ENCODE measurements at places on chromosomes 12 and 14.

- DNase-seq: no peak
These were observed 667.2 kb downstream of the DIO2 start for GRCh38 chr14:79543967-79544697.

DNA sequence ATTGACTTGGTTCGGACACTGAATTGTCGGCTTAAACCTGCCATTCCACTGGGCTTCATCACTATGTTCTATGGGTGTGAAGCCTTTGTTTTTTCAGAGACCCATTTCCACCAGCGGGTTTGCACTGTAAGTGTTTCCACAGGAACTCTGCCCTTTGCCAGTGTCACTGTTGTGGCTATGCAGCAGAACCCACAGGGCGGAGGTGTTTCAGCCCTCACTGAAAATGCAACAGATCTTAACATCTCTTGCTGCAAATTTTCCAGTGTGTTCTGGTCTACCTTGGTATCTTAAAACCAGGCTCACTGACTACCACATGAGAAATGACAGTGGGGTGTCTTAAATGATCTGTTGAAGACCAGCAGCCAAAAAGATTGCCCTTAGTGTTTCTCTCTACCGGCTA, 21.1 kb downstream of the PRKCH start:
- DNase-seq: no peak

DNA sequence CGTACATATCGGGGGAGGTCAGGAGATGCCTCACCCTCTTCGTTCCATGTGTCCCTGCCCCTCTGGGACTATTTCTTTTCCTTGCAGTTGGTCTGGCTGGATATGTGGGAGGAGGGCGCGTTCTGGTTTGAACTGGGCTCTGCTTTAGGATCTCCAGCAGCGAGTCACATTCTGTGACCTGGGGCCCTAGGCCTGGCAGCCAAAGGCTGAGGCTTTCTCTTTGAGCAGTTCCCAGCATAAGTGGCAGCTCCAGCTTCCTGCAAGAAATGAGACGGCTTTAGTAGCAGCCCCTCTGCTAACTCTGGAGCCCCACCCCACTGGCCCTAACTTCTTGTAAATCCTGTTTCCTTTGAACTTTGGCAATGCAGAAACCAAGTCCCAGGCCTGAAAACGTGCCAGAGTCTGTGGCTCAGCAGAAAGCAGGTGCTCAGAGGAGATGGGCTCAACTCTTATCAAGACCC, 274.8 kb downstream of the DPF3 start:
- DNase-seq: no peak

- no peak for DNase-seq
These were observed 97.1 kb downstream of the PRIMA1 start for GRCh38 chr14:93691042-93691780.

- no peak for DNase-seq
These were observed 4.8 kb downstream of the COPZ1 start for GRCh38 chr12:54329759-54330158.

- no peak for DNase-seq
These were observed 539 bp upstream of the HMGA2 start for GRCh38 chr12:65823513-65824375.

DNA sequence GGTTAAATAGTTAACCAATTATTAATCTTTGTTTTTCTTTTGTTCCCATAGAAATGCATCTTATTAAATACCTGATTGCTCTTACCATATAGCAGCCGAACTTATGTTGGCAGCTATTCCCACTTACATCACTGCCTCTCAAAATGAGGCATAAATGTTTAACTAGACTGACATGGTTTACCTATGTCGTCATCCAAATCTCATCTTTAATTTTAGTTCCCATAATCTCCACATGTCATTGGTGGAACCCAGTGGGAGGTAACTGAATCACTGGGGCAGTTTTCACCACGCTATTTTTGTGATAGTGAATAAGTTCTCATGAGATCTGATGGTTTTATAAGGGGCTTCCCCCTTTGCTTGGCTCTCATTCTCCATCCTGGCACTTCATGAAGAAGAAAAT, 499.2 kb upstream of the ATP2B1 start:
- no peak for DNase-seq

DNA sequence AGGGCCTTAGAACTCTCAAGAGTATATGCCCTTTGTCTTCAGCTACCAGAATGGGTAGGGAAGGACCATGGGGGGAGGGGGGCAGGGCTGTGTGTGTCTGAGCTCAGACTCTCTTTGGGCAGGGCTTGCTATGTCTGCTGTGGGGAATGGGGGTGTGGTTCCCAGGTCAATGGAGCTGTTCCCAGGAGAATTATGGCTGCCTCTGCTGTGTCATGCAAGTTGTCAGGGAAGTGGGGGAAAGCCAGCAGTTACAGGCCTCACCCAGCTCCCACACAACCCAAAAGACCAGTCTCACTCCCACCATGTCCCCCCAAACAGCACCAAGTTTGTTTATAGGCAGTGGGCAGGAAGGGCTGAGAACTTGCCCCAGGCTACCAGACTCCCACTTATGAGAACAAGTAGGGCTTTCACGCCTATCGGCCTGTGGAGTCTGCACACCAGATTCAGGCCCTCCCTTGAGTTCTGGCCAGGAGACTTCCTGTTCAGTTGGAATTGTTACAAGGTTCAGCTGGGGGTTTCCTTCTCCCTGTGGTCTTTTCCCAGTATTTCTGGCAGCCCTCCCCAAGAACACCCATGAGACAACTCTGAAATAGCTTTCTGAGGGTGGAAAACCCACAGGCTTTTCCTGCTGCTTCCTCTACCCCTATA, 6.1 kb upstream of the SERPINA11 start:
- DNase-seq: no peak

DNA sequence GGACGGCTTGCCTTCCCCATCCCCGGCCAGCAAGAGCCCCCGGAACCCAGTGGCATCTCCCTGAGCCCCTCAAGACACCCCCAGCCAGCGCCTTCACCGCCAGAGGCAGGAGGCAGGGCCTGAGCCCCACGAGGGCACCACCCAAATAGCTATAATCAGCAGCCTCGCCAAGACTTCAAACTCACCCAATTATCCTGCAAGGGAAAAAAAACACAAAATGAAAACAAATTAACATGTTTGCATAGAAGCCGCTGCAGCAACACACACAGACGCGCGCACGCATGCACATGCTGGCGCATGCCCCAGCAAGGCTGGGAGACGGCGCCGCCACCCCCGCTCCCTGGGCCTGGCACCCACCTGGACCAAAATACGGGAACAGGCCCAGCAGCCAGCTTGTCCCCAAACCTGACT, 15.8 kb downstream of the FAM222A start:
- no peak for DNase-seq

GRCh38 chr14:63852817-63853731, at the start of gene SYNE2:
TSS of gene SYNE2 (plus strand) at chr14:63853004. CDS start at chr14:63909149, 56,145 bp downstream.
- DNase-seq: no peak

DNA sequence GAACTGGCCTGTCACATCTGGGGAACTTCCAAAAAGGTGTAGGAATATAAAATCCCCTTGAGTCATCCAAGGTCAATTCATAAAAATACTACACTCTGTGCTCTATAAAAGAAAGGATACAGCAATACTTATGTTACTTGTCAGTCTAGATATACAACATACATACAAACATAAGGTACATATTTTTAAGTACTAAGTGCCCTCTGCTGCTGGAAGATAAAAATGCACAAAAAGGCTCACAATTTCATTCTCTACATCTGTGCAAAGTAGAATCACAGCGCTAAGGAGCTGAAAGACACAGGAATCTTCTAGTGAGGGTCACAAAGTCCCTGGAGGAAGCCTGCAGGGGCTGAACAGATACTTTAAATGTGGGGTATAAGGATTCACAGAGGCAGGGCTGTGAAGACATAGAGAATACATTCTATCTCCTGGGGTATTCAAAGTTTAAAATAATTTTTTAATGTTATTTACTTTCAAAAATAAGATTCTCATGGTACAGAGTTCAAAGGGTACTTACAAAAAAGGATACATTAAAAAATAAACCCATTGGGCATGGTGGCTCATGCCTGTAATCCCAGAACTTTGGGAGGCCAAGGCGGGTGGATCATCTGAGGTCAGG, 10.2 kb upstream of the GOLGA5 start:
- DNase-seq: no peak

- no peak for DNase-seq
These were observed 47.8 kb upstream of the RERG start for GRCh38 chr12:15268927-15269552.

- no peak for DNase-seq
These were observed 82.6 kb upstream of the IGF1 start for GRCh38 chr12:102562836-102563425.

- DNase-seq: no peak
These were observed 87.0 kb downstream of the SLC25A47 start for GRCh38 chr14:100410056-100410565.

DNA sequence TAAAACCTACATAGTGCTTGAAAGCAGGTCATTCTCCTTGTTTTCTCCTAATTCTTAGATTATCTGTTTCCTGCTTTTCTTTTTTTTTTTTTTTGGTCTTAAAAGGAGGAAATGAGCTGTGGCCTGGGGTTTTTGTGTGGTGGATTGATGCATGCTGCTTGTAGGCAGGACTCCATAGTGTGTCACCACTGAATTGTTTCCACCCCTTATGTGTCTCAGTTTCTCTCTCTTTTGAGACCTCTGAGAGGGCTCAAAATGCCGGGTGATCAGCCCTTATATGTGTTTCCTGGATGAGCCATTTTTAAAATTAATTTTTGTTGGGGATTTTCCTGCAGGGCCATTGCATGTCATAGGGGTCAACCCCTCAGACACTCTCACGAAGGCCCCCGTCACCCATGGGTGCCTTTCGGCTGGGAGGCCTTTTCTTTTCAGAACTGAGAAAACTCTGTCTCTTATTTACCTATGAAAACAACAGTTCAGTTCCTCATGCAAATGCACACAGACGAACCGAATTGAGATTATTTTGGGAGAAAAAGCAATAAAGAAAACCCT, 32.0 kb upstream of the LRRK2 start:
- DNase-seq: no peak

DNA sequence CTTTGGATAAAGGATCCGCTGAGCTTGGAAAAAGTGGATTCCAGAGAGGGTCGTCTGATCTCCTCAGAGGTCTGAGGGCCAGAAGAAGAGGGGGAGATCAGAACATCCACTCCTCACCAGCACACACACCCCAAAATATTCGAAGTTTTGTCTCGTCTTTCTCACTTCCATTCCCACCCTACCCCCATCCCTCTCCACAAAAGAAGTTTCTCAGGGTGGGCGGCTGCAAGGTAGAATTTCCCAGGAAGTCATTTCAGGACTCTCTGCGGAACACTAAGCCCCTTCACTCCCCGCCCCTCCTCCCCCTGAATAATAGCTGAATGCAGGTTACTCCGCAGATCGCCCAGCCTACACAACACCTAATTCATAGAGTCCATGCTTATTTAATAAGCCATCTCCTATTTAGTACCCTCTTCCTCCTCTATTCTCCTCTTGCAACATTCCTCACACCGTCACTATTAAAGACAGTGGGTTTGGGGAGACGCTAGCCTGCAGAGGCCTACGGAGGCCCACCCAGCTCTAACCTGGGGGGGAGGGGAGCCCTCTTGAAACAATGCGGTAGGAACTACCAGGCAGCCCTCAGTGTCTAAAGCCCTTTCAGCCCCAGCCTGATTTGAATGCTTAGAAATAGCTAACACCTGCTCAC, 649 bp upstream of the SALL2 start:
- DNase-seq: no peak

- no peak for DNase-seq
These were observed 14.8 kb upstream of the CALM1 start for GRCh38 chr14:90381999-90382451.

- no peak for DNase-seq
These were observed 436.2 kb upstream of the FLRT2 start for GRCh38 chr14:85093631-85094330.

DNA sequence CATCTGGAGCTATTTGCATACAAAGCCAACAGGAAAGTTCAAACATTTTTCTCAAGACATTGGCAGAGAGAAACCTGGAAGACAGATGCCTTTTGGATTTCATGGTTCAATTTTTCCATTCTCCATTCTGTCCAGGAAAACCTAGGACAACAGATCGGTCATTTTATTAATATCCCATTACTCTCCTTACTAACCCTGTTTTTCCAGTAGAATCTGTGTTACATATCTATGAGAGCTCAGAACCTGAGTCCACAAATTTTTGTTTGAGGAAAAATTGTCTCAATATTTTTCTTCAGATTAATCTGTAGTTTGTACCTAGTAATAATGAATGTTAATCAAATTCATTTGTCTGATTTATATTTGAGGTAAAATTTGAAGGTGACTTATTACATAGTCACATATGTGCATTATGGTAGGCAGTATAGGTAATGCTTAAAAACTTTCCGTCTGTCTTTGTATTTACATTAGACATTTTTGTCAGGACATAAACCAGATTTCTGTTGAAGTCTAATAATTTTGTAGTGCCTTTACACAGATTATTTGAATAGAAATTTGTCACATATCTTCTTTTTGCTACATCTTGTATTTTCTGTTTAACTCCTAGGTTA, 75.3 kb downstream of the CCDC91 start:
- no peak for DNase-seq

GRCh38 chr12:93370947-93371346, 6.8 kb upstream of the NUDT4 start:
- DNase-seq: no peak

GRCh38 chr12:121505513-121505912, 75.3 kb downstream of the KDM2B start:
- no peak for DNase-seq

DNA sequence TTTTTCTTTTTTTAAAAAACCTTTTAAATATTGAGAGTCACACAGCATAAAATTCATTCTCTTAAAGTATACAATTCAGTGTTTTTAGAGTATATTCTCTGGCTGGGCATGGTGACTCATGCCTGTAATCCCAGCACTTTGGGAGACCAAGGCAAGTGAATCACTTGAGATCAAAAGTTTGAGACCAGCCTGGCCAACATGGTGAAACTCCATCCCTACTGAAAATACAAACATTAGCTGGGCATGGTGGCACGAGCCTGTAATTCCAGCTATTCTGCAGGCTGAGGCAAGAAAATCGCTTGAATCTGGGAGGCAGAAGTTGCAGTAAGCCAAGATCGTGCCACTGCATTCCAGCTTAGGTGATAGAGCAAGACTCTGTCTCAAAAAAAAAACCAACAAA, 68.4 kb upstream of the BCAT1 start:
- no peak for DNase-seq

DNA sequence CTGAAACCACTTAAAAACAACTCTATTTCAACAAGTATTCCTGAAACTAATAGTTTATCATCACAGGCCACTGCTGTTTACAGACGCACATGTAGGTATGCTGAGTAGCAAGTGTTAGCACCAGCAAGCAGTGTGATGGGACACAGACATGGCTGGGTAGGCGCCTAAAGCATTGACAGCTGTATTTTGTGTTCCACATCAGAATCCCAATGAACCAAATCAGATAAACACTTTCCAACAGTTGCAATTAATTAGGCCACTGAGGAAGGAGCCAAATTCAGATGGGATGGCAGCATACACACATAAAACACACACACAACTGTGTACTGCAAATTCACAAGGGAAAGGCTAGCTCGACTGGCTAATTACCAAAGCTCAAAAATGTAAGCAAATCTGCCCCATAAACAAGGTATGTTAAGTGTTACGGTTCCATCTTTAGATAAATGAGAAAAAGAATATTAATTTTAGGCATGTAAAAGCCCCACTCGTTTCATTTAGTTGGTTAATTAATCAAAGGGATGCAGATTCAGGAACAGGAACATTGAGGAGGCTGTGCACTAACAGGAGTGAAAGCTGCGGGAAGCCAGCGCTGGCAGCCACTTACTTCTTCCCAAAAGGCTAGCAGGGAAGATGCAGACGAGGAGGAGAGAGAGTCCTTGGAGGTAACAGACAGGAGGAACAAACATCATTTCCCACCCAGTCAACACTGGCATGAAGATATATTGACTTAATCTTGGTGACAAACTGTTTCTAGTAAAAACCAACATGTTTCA, 33.4 kb downstream of the AMN start:
- no peak for DNase-seq
